Foreskin fibroblast (primary cell): ENCODE measurements at places on chromosomes 2 and 18.
A peak's percentile ranks its signal among the peaks of the same experiment; 100 is the strongest.

DNA sequence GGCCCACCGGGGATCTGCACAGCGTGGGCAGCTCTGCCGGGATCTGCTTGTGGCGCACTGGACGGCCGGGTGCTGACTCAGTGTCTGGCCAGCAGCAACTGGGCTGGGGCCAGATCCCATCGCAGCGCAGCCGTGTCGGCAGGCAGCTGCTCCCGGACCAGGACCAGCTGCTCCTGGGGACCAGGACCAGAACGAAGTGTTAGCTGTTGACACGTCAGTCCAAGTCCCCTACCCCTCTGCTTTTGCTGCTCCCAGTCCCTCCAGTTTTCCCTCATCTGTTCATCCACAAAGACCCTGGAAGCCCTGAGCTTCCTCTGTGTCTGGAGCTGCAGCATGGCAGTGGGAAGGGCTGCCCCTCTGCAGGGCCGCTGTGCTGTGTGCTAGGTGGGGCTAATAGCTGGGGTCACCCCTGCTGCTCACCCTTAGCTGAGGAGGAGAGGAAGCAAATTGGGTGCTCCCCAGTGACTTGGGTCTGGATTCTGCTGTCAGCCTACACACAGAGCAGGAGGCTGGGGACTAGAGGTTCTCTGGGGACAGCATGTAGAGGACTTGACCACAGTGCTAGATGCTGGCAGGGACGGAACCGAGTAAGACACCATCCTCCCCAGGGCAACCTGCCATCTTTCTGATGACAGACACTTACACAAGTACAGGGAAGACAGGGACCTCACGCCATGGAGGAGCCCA is 16.9 kb upstream of the KIF1A start:
- peak; percentile 62 for DNase-seq

GRCh38 chr2:60172801-60173200 is 380.7 kb downstream of the BCL11A start:
- DNase-seq, result no peak

DNA sequence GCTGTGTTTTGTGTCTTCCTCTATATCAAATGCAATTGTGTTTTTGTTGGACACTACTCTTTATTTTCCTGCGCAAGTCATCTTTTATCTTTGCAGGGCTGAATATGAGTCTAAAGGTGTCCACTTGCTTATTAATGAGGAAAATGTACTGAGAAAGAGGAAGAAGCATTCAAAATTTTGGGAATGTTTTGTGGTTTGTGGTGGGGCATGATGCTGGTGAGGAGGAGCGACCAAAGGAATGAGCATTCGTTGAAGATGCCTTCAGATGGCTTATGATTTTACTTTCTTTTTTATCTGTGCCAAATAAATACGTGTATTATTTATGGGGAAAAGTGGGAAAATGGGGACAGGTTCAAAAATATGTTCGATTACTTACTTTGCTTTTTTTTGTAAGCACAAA is 63.9 kb upstream of the SMIM21 start:
- no peak for DNase-seq

GRCh38 chr2:26974352-26974751 is 3.9 kb downstream of the MAPRE3 start:
- DNase-seq, result no peak

DNA sequence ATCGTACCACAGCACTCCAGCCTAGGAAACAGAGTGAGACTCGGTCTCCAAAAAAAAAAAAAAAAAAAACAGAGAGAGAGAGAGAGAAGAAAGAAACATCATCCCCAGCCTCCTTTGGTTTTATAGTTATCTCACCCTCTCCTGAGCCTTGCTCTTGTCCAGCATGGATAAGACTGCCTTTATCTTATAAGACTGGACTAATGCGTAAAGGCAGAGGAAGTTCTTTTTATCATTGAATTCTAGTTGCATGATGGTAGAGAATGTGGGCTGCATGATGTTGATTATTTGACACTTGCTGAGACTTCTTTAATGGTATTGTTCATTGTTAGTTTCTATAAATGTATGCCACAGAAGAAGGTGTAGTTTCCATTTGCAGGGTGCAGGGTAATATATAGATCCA is 124.4 kb downstream of the ZBTB7C start:
- DNase-seq, result no peak

- no peak for DNase-seq
Observed at GRCh38 chr2:85435981-85436835, 17.7 kb downstream of the SH2D6 start.

DNA sequence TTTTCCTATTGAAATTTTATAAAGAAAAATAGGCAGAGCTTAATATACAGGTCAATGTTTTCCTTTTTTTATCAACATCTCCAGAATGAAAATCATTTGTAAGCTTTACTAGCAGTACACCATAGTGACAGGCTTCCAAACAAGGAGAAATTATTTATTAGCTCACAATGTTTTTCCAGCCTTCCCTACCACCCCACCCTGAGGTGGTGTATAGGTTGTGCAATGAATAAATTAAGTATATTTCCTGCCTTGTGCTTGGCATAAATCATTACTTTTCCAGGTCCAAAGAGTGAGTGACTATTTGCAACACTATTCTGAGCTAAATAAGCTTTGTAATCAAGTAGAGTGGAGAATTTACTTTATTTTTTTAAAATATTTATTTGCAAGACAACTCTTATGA is 876.2 kb upstream of the POU3F3 start:
- DNase-seq, result no peak

GRCh38 chr2:12382366-12382765 is 334.4 kb upstream of the TRIB2 start:
- DNase-seq, result no peak

GRCh38 chr2:45765007-45765727 is 113.7 kb downstream of the PRKCE start:
- DNase-seq, result peak; percentile 61

DNA sequence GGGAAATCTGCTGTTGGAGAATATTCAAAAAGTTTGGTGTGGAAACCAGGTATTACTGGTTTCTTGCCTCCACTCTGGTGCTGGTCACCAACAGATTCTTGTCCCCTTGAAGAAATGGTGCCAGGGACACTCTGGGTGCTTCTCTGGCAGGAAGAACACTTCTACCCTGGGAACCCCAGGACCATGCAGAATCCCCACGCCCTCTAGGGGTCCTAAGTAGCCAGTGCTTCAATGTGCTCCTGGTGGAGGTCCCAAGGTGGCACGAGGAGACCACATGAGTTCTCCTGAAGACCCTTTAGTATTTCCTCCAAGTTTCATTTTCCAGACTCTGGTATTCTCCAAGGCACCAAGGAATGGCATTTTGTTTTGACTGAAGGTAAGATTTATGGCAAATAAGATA is 380.6 kb downstream of the TSN start:
- DNase-seq, result peak; percentile 1

DNA sequence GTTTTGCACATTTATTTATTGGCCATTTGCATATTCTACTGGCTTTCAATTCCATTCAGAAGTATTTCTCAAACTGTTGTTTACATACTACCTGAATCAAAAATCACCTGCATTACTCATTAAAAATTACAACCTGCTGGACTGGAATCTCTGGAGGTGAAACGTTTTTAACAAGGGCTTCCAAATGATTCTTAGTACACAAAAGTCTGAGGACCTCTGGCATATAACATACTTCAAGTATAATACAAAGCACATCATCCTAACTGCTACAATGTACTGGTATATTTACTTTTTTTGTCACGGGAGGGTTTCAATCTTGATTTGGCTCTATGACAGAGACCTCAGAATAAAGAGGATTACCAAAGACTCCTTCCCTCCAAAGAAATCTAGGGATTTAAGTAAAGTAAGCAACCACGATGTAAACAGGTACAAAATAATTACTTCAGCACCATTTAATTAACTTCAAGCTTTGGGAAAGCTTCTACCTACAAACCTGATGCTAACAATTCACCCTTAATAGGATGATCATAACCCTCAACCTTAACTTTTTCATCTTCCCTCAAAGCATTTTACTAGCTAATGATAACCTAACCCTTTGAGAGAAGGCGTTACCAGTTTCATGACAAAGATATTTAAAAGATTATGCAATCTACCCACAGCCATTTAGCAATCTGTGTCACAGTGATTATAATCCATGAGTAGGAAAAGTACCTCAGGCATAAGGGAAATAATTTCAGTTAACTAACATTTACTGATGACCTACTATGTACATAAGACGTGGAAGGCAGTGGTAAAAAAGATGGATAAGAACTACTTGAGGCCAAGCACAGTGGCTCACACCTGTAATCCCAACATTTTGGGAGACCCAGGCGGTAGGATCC is 24.7 kb downstream of the ATAD2B start:
- DNase-seq, result peak; percentile 35

GRCh38 chr2:217614096-217614495 is 388.7 kb downstream of the TNS1 start:
- DNase-seq, result no peak

GRCh38 chr2:103179798-103180197 is 418.0 kb downstream of the TMEM182 start:
- no peak for DNase-seq

- DNase-seq, result peak; percentile 59
Observed at GRCh38 chr2:113877711-113878598, 11.9 kb upstream of the ACTR3 start.

GRCh38 chr2:219165058-219165911 is 4.5 kb downstream of the SLC23A3 start:
- no peak for DNase-seq

DNA sequence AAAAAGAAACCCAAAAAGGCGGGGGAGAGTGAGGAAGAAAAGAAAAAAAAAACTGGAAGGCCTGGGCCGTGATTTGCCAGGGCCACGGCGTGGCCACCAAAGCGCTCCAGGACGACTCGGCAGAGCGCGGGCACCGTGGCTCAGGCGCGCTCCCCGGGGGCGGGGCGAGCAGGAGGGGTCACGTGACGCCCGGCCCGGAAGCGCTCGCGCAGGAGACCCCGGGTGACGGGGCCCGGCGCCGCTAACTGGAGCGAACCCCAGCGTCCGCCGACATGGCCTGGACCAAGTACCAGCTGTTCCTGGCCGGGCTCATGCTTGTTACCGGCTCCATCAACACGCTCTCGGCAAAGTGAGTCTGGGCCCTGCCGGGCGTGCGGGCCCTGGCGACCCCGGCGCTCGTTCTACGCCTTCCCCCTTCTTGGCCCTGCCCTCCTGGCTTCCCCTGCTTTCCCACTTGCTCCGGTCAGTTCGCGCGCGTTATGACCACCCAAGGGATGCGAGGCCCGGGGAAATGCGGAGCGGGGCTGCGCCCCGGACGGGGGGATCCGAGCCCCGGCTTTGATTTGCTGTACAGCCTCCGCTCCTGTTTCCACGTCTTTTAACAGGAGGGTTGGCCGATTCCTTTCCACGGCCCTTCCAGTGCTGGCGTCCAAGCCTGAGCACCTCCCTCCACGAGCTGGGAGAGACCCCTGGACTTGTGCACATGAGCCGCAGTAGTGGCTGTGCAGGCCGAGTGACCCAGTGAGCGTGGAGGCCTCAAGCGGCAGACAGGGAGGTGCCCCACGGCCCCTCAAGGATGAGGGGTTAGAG is at the start of gene SLC35F6:
Gene SLC35F6, plus strand, starts transcription at position 207 of the 810 bp plus-strand sequence. Its CDS starts 66 bp downstream, at position 273.
- DNase-seq, result peak; percentile 95

- no peak for DNase-seq
Observed at GRCh38 chr2:29821591-29821990, 99.8 kb downstream of the ALK start.

- no peak for DNase-seq
Observed at GRCh38 chr18:3097082-3097481, 84.1 kb upstream of the LPIN2 start.

DNA sequence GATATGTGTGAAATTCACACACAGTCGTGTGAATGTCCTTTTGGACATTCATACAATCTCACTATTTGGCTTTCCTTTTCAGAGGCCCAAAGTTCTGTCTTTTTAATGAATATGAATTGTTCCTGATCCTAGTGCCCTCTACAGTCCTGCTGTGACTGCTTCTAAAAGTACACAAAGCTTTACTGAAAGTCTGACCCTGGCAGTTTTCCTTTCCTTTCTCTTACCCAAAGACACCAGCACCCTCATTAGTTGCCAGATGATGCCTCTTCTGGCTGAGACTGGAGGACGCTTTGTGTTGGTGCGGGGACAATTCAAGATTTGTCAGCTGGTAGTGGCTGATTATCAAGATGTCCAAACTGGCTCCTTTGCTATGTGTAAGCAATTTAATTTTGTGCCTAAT is 81.8 kb upstream of the CDCA7 start:
- DNase-seq, result peak; percentile 6

GRCh38 chr2:128603411-128603924 is 284.8 kb upstream of the HS6ST1 start:
- no peak for DNase-seq

DNA sequence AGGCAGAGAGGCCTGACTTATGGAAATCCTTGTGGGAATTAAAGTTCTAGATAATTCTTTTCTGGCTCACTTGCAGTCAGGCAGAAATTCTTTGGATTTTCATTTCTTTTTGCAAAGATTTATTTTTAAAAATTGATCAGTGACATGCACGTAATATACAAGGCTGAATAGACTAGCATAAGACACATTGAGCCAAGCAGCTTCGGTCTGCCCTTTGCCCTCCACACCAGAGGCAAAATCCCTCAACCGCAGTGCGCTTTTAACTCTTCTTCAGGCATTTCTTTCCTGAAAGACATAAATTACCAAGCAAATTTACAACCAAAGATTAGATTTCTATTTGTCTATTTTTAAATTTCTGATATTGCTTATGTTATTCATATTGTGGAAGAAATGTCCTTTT is 227.9 kb downstream of the LOXHD1 start:
- no peak for DNase-seq

DNA sequence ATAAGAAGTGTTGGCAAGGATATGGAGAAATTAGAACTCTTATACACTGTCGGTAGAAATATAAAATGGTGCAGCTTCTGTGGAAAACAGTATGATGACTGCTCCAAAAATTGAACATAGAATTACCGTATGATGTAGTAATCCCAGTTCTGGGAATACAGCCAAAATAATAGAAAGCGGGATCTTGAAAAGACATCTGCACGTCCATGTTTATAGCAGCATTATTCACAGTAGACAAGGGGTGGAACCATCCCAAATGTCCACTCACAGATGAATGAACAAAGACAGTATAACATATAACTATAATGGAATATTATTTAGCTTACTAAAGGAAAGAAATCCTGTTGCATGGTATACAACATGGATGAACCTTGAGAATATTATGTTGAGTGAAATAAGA is 257.7 kb downstream of the TDRD15 start:
- no peak for DNase-seq

- DNase-seq, result no peak
Observed at GRCh38 chr18:51235009-51235789, 37.7 kb upstream of the MEX3C start.

- DNase-seq, result peak; percentile 53
Observed at GRCh38 chr18:3594760-3595368, 144.9 kb downstream of the TGIF1 start.

- DNase-seq, result peak; percentile 67
Observed at GRCh38 chr18:6752202-6752860, 22.8 kb downstream of the ARHGAP28 start.

- no peak for DNase-seq
Observed at GRCh38 chr2:145592361-145592760, 1072.4 kb upstream of the ZEB2 start.

- DNase-seq, result no peak
Observed at GRCh38 chr2:64699712-64700111, 46.0 kb upstream of the SERTAD2 start.

- DNase-seq, result no peak
Observed at GRCh38 chr2:224063298-224063648, 24.2 kb upstream of the SERPINE2 start.
